Fibroblast of skin of right biceps (primary cell): ENCODE measurements at places on chromosomes 11 and 22.

- DNase-seq, result no peak
These were observed 14.0 kb upstream of the C22orf39 start for GRCh38 chr22:19461506-19461905.

DNA sequence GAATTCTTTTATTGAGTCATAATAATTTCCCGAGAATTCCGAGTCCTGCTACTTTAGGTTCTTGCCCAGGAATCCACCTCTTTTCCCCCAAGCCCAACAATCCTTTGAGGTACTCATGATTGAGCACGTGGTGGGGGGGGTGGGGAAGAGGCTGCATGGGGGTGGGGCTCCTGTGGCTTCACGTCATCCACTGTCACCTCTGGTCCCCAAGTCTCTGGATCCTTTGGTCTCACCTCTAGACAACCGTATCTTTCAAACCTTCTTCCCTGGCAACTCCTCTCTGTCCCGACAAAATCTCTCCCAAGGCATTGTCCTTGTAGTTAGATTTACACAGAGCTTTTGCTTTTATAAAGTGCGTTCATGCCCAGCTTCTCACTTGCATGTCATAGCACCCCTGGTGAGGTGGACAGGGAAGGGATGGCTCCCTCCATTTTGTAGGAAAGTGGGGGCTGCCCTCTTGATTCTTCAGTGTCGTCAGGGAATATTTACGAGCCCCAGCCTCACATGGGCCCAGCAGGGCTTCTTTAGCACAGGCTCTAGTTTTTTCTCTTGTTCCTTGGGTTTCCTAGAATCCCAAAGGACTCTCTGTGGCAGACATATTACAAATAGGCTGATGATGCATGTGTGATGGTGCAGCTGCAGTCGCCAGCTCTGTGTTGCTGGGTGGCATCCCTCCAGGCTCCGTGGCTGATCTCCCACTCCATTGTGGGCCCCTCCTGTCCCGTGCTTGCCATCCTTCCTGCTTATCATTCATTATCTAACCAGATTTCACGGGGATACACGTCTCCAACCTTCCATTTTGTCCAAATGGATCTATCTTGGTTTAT, 8.4 kb downstream of the UCP3 start:
- DNase-seq, result no peak

- DNase-seq, result no peak
These were observed 2.0 kb upstream of the SAA1 start for GRCh38 chr11:18264035-18264434.

DNA sequence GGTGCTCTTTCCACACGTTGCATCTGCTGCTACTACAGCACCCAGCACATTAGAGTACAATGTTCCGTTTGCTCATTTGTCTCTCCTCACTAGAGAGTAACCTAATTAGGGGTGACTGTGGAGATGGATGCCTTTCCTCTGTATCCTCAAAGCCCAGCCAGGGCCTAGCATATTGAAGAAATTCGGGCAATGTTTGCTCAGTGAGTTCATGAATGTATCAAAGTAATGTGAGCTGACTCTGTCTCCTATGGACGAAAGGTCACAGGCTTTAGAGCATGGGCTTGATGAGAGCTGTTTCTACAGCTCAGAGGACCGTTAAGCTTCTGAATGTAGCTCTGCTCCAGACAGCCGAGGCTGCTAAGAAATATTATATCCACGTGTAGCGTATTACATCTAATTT, 67.5 kb downstream of the C11orf58 start:
- no peak for DNase-seq

- DNase-seq, result no peak
These were observed 28.1 kb upstream of the SCARF2 start for GRCh38 chr22:20465759-20466077.

- DNase-seq, result no peak
These were observed 49.1 kb downstream of the CERK start for GRCh38 chr22:46688949-46689348.

DNA sequence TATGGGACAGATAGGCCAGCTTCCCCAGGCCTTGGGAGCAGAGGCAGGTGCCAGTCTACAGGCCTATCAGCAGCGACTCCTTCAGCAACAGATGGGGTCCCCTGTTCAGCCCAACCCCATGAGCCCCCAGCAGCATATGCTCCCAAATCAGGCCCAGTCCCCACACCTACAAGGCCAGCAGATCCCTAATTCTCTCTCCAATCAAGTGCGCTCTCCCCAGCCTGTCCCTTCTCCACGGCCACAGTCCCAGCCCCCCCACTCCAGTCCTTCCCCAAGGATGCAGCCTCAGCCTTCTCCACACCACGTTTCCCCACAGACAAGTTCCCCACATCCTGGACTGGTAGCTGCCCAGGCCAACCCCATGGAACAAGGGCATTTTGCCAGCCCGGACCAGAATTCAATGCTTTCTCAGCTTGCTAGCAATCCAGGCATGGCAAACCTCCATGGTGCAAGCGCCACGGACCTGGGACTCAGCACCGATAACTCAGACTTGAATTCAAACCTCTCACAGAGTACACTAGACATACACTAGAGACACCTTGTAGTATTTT, 26.6 kb upstream of the L3MBTL2 start:
- DNase-seq, result no peak

DNA sequence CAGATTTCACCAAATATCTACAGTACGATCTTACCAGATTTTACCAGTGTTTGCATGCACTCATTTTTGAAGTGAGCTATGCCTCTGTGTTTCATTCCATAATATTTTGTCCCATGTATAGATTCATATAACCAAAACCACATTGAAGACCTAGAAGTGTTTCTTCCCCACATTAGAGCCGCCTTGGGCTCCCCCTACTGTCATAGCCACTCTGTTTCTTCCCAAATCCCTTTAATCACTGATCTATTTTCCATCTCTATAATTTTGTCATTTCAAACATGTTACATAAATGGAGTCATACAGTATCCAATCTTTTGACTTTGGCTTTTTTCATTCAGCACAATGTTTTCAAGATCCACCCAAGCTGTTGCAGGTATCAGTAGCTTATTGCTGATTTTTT, 12.7 kb downstream of the MRGPRX3 start:
- DNase-seq, result no peak

GRCh38 chr22:39434243-39434653, 22.6 kb upstream of the MGAT3 start:
- no peak for DNase-seq

- peak; percentile 39 for DNase-seq
These were observed 39.8 kb downstream of the SYN3 start for GRCh38 chr22:33018232-33018864.

- no peak for DNase-seq
These were observed 7.7 kb downstream of the TBC1D22A start for GRCh38 chr22:46770151-46770641.

DNA sequence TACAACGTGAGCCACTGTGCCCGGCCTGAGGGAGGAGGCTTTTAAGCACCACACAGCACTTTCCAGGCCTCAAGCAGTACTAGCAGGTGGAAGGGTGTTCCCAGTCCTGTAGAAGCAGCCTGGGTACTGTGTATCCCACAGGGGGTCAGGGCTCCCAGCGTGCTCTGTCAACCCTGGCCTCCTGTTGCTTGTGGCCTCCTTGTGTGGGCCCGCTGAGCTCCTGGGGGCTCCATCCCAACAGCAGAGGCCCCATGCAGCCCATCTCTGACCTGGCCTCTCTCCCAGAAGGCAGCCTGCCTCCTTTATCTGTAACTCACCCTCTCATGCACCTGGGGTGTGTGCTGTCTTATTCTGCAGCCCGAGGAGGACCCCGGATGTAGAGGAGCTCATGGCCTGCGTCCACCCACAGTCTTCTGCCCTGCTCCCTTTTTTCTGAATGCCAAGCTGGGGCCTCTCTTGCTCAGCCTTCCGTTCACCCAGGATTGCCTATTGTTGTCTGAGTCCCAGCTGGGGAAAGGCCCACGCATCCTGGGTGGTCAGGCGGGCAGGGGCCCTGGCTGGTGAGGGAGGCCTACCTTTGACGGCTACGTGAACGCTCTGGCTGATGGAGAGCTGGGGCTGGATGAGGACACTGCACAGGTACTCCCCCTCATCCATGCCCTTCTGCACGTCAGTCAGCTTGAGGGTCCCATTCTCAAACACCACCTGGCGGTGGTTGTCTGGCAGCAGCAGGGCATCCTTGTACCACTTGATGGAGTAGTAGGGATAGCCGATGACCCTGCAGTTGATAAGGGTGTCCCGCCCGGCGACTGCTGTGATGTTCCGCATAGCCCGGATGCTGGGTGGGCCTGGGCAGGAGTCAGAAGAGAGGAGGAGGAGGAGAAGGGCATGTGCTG, 188.5 kb downstream of the CEP164 start:
- no peak for DNase-seq

DNA sequence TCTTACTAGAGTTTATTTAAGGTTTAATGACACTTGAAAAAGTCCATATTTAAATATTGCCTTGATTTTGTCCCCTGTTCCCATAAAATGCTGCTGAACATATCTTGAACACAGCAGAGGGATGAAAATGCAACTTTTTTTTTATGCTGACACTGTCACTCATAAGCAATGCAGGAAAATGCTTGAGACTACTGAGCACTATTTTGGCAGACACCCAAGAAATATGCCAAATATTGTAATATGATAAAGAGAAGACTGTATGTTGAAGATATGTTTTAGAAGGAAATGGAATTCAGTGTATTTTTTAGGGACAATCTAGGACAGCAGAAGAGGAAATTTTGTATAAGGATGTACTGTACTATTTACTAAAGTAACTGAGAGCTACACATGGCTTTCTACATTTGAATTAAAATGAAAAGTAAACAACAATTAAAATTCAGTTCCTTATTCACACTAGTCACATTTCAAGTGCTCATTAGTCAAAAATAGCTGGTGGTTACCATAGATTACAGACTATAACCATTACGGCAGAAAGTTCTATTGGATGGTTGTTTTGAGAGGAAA, 58.6 kb downstream of the LRRC4C start:
- no peak for DNase-seq

GRCh38 chr22:37254867-37255233, 10.8 kb upstream of the RAC2 start:
- no peak for DNase-seq

DNA sequence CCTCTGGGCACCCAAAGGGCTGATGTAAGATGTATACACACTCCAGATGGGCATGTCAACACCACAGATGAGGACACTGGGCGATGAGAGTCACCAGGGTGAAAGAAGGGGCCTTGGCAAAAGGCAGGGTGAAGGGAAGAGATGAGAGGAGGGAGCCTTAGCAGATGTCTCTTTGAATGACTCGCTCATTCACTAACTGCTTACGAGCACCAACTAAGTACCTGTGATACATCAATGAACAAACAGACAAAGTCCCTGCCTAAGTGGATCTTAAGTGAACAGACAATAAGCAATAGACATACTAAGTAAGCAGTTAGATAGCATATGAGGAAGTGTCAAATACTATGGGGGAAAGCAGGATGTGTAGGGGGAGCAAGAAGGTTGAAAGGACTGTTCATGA, 7.5 kb downstream of the ME3 start:
- no peak for DNase-seq

GRCh38 chr11:120529911-120530310, 18.4 kb downstream of the GRIK4 start:
- no peak for DNase-seq

DNA sequence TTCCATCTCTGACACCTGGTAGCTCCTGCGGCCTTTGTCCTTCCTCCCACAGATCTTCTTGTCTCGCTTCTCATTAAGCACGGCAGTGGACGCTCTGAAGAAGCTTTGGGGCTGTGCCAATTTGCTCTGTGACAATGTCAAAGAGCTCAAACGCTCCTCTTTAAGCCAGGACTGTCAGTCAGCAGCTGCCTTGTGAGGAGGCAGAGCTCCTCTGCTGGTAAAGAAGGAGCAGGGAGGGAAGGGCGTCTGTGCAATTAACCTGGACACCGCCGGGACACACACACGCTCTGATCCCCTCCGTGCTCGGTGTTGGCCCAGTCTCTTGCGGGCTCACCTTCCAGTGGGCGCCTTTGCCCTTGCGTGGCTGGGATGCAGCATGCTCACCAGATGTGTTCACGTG, 373.9 kb downstream of the BRD1 start:
- DNase-seq, result no peak

GRCh38 chr22:19122752-19123492, 710 bp upstream of the DGCR2 start:
- peak; percentile 9 for DNase-seq

- DNase-seq, result no peak
These were observed 130.3 kb upstream of the TBCEL start for GRCh38 chr11:120893440-120894201.

GRCh38 chr11:114650661-114651060, 27.7 kb upstream of the NXPE2 start:
- DNase-seq, result no peak

- no peak for DNase-seq
These were observed 20.1 kb upstream of the SCGB1D1 start for GRCh38 chr11:62169935-62170334.

DNA sequence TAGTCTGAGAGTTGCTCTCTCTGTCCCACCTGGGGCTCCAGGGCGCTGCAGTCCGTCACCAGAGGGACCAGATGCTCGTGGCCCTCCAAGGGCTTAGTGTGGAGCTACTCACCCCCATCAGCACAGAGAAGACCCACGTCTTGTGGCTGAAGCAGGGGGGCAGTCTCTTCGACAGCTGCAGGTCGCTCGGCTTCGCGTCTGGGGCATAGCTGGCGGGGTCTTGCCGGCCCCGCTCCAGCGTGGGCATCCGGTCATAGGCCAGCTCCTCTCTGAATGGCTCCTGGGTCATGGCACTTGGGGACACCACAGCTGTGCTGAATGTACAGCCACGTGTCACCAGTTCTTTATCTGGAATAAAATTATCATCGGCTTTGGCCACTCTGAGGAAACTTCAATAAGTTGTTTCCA, 608 bp downstream of the MLC1 start:
- no peak for DNase-seq

- peak; percentile 76 for DNase-seq
These were observed 43.4 kb upstream of the MICAL2 start for GRCh38 chr11:12066799-12067508.

DNA sequence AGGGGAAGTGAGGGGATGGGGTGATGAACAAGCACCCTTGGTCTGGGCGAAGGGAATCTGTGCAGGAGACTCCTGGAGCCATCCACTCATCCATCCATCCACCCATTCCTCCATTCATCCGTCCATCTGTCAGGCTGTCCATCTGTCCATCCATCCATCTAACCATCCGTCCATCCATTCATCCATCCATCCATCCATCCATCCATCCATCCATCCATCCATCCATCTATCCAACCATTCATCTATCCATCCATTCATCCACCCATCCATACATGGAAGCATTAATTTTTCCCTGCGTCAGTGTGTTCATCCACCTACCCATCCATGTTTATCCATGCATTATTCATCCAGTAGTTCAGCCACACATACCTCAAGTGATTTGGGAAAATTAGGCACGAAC, 32.0 kb downstream of the WNT11 start:
- DNase-seq, result no peak

- no peak for DNase-seq
These were observed 42.2 kb upstream of the BLID start for GRCh38 chr11:122158171-122158570.
